ENCODE measurements at places on chromosomes 4 and X.

GRCh38 chrX:88991583-88992132, 244.6 kb downstream of the CPXCR1 start:
- no peak for DNase-seq

DNA sequence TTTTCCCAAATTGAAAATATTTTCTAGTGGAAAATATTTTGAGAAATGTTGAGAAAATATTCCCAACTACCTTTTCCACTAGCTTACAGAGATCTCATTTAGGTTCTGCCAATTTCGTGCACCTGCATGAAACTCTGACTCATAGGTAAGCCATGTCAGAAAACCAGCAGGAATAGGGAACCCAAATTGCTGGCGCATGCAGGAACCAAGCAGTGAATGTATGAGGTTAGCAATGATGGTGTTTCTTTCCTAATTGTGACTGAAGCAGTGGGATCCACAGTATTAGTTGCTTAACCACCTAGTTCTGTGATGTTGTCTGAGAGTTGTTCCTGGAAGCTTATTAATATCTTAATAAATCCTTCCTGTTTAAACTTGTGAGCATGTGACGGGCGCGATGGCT, 381.0 kb upstream of the TRAM1L1 start:
- DNase-seq = no peak

DNA sequence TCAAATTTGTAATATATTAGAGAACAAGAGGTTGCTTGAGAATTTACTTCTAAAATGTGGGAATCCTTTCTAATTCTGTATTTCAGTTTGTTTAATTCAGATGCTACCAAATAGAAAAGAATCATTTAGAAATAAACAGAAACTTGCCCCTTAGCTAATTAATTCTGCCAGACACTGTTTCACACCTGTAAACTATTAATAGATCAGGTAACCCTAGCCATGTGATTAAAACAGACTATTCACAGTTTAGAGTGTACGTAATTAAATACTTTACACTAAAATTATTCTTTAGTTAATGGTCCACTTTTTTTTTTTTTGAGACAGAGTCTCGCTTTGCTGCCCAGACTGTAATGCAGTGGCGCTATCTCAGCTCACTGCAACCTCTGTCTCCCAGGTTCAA, 124.0 kb downstream of the PTPN13 start:
- DNase-seq = no peak

- no peak for DNase-seq
Measured at GRCh38 chr4:48262926-48263325, 6.7 kb downstream of the TEC start.
